Hematopoietic multipotent progenitor cell treated with erythropoietin and hydrocortisone succinate and interleukin-3 and kit ligand, for 4 days (in vitro differentiated cells): ENCODE measurements at places on chromosomes 3 and 15.

- DNase-seq: no peak
These were observed 10.3 kb downstream of the NEK11 start for GRCh38 chr3:131036986-131037385.

- no peak for DNase-seq
These were observed 36.3 kb upstream of the TMEM42 start for GRCh38 chr3:44825264-44825925.

- peak; percentile 89 for DNase-seq
These were observed 25.7 kb downstream of the FSIP1 start for GRCh38 chr15:39756806-39757522.

- DNase-seq: peak; percentile 15
These were observed 200.2 kb downstream of the RPLP1 start for GRCh38 chr15:69652751-69653305.

GRCh38 chr3:99526921-99527320 lies 111.5 kb upstream of the COL8A1 start:
- DNase-seq: no peak

DNA sequence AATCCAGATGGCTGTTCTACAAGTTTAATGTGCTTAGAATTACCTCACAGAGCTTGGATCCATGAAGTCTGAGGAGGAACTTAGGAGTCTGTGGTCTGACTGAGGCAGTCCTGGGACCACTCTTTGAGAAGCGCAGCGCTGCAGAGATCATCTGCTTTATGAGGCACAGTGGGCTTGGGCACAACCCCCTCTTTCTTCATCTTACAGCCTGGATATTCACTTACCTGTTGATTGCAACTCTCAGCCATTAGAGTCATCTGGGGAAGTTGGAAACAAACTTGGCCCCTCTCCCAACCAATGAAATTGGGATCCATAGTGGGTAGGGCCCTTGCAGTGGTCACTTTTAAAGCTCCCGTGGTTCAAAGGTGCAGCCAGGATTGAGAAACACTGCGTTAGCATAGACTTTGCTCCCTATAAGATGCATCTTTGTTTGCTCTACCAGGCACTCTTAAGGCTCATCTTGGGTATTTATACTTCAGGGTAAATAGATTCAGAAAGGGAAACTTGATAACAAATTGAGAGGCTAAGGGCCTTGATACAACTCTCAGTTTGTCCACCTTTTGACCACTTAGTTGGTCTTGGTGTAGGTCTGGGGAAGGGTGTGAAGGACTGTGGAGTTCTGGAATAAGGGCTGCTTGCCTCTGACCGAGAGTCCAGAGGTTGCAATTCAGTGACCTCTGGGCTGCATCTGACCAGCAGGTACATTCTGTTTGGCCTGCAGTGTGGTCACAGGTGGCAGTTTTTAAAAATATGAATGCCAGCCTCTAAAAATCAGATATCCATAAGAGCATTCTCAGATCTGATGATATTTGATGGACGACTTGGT lies 22.8 kb downstream of the FEM1B start:
- DNase-seq: no peak

GRCh38 chr3:134543113-134543512 lies 57.3 kb downstream of the CEP63 start:
- DNase-seq: peak; percentile 69

- peak; percentile 64 for DNase-seq
These were observed 26.1 kb downstream of the RPL39L start for GRCh38 chr3:187112934-187113793.

- no peak for DNase-seq
These were observed 103.4 kb upstream of the CGNL1 start for GRCh38 chr15:57272771-57273357.

- DNase-seq: peak; percentile 44
These were observed 773 bp downstream of the ANKRD28 start for GRCh38 chr3:15796771-15797641.

- no peak for DNase-seq
These were observed 112.0 kb downstream of the SCAPER start for GRCh38 chr15:76793162-76793561.

GRCh38 chr15:101353240-101353639 lies 58.2 kb upstream of the SNRPA1 start:
- no peak for DNase-seq

GRCh38 chr3:177284383-177284881 lies 87.2 kb upstream of the TBL1XR1 start:
- peak; percentile 66 for DNase-seq

GRCh38 chr3:11510001-11510340 lies 133.7 kb downstream of the VGLL4 start:
- DNase-seq: no peak

DNA sequence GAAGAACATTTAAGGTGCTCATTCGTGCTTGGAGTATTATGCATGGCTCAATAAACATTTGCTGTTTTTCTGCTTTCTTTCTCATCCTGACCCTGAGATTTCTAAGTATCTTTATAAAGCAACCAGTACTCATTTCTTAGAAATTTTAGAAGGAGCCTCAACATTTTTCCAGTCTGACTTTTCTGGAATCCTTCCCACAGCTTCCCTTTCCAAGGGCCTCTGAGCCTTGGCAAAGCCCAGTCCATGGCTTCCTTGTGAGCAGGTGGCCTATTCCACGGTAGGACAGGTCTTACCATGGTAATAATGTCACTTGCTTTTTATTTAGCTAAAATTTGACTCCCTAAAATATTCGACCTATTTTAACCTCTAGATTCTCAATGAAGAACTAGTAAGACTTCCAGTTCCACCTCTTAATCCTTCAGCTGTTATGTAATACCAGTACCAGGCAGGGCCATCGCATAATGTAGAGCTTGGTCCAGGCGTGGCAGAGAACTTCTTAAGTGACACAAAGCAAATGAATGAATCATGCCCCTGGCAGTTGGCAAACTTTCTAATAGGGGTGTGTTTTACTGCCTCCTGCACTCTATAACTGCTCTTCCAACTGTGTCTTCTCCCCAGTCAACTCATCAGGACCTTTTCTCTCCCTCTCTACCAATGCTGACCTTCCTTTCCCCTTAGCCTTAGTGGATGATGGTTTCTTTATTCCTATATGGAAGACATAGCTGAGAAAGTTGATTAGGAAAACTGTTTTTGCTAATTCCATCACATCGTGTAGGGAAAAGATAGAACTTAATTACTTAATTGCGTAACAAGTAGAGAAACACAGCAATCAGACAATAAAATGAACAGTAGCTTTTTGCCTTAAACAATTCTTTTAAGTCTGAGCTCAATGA lies 894 bp upstream of the TM4SF4 start:
- DNase-seq: no peak

GRCh38 chr3:188686324-188686723 lies 485.4 kb upstream of the TPRG1 start:
- peak; percentile 88 for DNase-seq

- DNase-seq: no peak
These were observed 13.6 kb downstream of the ACKR2 start for GRCh38 chr3:42822828-42823227.

DNA sequence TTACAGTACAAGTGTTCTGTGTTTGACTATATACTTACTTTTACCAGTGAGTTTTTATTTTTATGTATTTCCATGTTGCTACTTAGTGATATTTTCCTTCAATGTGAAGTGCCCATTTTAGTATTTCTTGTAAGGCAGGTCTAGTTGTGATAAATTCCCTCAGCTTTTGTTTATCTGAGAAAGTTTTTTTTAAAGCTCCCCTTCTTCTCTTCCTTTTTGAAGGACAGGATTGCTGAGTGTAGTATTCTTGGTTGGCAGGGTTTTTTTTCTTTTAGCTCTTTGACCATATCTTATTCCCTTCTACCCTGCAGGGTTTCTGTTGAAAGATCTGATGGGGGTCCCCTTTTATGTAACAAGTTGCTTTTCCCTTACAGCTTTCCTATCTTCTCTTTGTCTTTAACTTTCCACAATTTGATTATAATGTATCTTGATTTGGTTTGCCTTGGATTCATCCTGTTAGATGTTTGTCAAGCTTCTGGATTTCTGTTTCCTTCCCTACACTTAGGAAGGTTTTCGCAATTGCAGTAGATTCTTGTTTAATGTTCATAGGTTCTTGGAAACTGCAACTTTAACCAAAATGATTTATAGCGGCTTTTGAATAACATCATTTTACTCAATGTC lies 7.9 kb downstream of the PLAAT1 start:
- no peak for DNase-seq

DNA sequence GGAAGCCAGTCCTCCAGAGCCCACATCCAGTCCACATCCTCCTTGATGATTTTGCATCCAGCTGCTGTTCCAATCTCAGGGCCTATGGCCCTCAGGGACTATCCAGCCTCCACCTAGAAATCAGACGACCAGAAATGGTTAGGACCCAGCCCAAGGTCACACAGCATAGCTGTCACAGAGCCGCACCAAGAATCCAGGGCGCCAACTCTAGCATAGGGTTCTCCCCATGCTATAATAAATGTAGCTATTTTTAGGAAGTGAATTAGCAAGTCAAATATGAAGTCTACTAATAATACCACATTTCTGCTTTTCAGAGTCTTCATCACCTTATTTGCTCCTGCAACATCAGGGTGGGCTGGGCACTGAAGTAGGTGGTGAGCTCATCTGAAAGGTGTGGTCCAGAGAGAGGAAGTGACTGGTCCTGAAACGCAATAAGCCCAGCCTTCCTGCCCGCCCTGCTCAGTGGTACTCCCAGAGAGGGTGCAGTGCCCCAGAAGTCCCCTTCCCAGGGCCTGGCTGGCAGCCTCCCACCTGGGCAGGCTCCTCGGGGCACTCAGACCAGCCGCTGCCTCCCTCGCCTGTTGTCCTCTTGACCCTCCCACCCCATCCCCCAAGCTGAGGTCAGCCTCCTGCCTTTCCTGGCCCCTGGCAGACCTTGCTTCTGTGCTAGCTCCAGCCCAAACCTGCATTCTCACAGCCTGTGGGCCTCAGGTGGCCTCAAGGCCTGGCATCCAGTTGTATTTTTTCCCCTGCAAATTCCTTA lies 17.6 kb upstream of the CYP11A1 start:
- peak; percentile 81 for DNase-seq

- no peak for DNase-seq
These were observed 289.6 kb downstream of the UACA start for GRCh38 chr15:70473581-70474370.

- DNase-seq: no peak
These were observed 976.4 kb downstream of the CADM2 start for GRCh38 chr3:85935171-85935570.

- no peak for DNase-seq
These were observed 81.8 kb upstream of the ALCAM start for GRCh38 chr3:105284876-105285275.

- no peak for DNase-seq
These were observed 79.8 kb upstream of the PFN2 start for GRCh38 chr3:150050510-150050909.

DNA sequence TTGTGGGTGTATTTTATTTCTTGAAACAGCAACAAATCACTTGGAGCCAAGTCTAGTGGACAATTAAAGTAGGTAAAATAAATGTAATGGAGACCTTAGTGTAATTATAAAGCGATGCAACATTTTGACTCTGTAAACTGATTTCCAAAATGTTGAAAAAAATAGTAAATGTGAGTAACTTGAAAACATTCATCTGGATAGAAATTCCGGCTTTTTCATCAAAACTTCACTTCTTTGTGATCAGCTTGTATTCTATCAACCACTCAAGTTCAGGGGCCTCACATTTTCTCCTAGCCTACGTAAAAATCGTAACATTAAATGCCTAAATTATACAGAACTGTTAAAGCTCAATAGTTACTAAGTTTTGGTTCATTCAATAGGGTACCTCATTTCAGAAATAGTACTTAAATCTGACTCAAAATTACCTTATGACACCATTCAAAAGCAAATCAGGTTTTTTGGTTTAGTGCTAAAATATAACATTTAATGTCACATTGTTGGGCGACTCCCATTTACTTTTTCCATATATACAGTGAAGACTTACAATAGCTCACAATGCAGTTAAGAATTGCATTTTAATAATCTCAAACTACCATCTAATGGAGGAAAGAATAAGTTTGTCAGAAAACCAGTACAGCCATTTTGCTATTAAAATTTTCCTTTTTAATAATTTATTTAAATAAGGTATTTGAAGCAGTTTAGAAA lies 12.7 kb downstream of the CCNL1 start:
- DNase-seq: no peak

DNA sequence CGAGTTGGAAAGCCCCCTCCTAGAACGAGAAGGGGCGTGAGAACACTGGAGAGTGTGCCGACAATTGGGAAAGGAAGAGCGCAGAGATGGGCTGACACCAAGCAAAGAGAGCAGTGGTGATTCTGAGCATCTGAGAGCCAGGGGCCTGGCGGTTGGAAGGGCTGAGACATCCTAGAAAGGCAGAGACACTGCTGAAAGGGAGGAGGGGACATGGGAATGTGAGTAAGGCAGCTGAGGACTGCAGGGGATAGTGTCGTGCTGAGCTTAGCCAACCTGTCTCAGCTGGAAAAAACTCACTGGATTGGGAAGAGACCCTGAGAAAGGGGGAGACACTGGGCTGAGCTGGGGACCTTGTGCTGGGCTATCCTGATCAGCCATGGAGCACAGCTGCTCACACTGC lies 58.1 kb upstream of the SLC6A6 start:
- DNase-seq: no peak

DNA sequence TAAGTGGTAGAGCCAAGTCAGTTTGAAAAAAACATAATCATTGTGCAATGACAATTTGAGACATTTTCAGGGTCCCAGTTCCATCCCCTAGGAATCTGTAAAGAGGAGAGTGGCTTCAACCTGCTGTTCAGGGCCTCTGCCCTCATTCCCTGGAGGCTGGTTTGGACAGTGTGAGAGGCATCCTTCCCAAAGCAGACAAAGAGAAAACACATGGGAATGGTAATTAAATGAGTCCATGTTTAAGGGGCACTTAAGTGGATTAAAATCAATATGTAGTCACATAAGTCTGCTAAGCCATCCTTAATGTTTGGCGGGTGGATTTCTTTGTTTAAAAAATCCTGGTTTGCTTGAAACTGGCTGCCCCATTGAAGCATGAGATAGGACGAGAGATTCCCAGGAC lies 146.3 kb upstream of the CTDSPL start:
- DNase-seq: no peak
